NCI-H2171 treated with DMSO at 0.1 percent for 48 hours (cell line): ENCODE measurements at places on chromosomes 5 and 9.

GRCh38 chr9:121071370-121071755 is 3.4 kb upstream of the CNTRL start:
- DNase-seq: no peak

- DNase-seq: no peak
Measured at GRCh38 chr5:111854186-111854585, 97.2 kb upstream of the NREP start.

DNA sequence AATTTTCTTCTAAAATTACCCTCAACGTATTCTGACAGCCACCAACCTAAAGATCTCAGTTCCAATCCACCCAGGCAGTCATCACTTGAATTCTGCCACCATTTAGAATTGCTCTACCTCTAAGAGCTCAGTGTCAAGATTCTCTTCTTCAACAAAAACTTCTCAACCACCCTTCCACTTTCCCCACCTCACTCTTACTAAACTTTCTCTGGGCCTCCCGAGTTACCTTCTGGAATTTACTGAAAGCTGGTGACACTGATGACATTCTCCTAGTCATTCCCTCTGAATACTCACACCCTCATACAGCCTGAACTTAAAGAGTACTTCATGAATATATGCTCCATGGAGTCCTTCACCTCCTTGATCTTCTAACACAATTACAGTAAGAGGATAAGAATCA is 209.5 kb downstream of the TSSK1B start:
- DNase-seq: no peak

GRCh38 chr5:155103146-155103545 is 89.6 kb downstream of the KIF4B start:
- DNase-seq: no peak

DNA sequence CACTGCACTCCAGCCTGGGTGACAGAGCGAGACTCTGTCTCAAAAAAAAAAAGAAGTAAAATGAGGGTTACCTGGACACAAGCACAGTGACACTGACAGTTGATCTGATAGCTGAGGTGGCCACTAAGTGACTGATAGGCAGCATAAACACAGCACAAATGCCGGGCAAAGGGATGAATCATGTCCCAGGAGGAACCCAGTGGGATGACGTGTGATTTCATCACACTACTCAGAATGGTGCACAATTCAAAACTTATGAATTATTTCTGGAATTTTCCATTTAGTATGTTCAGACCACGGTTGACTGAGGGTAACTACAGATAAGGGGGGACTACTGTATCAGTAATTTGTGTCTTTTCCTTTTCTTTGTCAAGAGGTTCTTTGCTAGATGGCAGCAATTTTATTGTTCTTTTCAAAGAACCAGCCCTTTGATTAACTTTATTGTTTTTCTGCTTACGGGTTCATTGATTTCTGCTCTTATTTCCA is 34.3 kb upstream of the RNF130 start:
- DNase-seq: no peak

DNA sequence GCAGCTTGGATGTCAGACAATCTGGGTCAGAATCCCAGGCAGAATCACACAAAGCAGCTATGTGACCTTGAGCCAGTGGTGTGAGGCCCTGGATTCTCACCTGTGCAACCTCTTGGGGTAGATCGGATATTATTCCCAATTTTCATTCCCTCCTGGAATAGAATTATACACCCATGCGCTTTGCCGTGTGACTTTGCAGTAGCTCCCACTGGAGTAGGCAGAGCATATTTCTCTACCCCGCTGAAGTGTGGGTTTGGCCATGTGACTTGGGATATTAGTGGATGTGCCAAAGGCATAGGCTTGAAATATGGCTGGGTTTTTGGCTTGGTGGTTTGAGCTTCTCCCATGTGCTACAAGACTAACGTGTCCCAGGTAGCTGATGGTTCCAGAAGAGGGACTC is 35.5 kb upstream of the IER5L start:
- DNase-seq: no peak

- DNase-seq: peak; percentile 97
Measured at GRCh38 chr5:31935496-31936369, 238.4 kb downstream of the GOLPH3 start.

DNA sequence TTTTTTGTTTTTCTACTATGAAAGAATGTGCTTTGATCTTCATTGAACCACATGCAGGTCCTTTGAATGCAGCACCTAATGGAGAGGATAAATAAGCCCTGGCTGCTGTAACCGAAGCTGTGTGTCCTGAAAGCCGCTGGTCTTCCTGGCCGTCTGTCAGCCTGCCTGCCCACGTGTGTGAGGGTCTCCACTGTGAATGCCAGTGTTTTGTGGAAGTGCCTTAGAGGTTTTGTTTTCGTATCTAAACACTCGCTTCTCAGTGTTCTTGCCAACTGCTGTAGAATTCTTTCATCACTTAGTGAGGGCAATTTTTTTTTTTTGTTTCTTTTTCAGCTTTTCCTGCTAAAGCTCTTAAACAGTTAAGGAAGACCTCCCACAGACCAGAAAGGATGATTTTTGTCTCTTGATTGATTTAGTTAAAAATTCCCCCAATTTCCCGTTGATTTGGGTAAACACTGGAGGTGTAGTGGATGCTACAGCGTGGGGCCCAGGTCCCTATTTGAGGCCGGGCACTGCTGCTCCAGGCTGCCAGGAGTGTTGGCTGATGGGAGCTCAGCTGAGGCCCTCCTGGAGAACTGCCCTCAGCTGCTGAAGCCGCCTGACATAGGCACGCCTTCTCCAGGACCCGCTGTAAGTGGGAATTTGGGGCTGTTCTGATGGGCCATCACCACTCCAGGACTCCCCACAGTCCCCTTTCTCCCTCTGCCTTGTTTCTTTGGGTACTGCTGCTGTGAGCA is 29.2 kb upstream of the PTCH1 start:
- DNase-seq: no peak

GRCh38 chr9:29685531-29685930 is 2112.2 kb upstream of the C9orf72 start:
- no peak for DNase-seq

- DNase-seq: no peak
Measured at GRCh38 chr9:94101162-94101853, 17.0 kb downstream of the PTPDC1 start.

DNA sequence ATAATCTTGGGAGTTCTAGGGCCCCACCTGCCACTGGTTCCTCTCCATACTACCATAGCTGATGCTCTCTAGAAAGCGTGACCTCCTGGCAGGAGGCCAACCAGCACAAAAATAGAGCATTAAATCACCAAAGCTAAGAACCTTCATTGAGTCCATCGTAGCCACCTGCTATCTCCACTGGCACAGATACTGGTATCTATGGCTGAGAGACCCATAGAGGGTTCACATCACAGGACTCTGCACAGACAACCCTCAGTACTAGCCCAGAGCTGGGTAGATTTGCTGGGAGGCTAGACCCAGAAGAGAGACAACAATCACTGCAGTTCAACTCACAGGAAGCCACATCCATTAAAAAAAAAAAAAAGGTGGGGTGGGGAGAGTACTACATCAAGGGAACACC is 509.1 kb downstream of the DTWD2 start:
- DNase-seq: no peak

GRCh38 chr9:130535818-130536521 is 43.4 kb upstream of the FUBP3 start:
- DNase-seq: peak; percentile 84

DNA sequence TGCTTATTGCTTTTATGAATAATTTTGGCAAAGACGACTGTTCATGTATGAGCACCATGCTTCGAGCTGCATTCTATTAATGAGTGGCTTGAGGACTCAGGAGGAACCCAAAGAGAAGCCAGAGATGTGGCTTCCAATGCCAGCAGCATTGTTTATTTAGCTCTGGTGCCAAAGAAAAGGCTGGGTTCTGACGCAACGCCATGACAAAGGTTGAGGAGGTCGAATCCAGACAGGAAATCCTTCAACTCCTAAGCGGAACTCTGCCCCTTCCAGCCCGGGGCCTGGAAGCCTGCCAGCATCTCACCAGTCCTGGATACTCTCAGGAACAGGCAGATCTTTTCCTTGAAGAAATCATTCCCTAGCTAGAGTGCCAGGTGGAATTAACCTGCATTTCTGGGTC is 104.4 kb downstream of the ARHGAP26 start:
- DNase-seq: no peak

GRCh38 chr5:65737842-65738241 is 15.8 kb downstream of the NLN start:
- DNase-seq: no peak
